ENCODE measurements at places on chromosomes 13 and 19.

GRCh38 chr19:15631817-15632216, 8.9 kb upstream of the CYP4F3 start:
- DNase-seq = no peak

GRCh38 chr19:38565691-38566105, 52.1 kb downstream of the MAP4K1 start:
- DNase-seq = no peak

DNA sequence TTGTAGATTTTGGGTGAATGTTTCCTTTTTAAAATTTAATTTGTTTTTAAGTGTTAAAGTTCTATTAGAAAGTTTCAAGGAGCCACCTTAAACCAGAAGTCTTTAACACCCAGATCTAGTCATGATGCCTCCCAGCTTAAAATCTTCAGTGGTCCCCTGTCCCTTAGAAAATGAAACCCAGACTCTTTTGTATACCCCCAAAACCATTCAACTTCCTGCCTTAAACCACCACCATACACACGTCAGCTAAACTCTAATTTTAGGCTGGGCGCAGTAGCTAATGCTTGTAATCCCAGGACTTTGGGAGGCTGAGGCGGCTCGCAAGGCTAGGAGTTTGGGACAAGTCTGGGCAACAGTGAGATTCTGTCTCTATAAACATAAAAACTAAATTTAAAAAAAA, 37.9 kb downstream of the N4BP2L1 start:
- DNase-seq = no peak

- DNase-seq = no peak
These were observed 523 bp downstream of the ELAVL1 start for GRCh38 chr19:8004723-8005513.

DNA sequence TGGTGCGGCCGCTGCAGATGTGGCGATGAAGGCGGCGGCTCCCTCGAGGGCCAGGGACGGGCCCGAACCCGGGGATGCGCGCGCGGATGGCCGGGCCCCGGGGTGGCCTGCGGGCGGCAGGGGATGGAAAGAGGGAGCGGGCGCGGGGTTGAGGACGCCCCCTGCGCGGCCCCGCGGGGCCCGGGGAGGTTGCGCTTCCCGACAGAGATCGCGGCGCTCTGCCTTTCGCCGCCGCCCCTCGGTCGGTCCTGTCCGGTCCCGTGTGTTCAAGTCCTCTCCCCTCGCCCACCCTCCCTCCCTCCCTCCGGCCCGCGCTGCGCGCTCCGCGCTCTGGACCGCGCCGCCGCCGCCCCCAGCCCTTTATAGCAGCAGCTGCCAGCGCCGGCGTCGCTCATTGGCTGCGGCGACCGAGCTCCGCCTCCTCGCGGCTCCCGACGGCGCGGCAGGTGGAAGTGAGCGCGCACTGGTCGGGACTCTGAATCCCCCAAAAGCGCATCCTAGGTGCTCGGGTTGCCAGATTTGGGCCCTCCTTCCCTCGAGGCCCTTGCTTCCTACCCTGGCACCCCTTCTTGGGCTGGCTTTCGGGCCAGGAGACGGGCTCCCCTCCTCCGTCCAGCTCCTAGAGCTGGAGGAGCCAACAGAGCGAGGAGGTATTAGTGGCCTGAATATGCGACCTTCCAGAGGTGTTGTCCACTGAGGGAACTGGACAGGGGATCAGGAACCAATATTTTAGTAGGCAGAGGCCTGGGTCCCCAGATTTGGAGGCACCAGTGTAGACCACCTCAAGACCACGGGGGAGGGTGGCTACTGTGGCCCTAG, at the start of gene ELAVL3:
ELAVL3 (minus strand) TSS at position 332 of the 819 bp plus-strand sequence. CDS start 438 bp downstream, outside the sequence.
- no peak for DNase-seq

- no peak for DNase-seq
These were observed 38.3 kb upstream of the HMGB1 start for GRCh38 chr13:30504081-30504480.

GRCh38 chr13:110811771-110812120, 98.2 kb downstream of the ING1 start:
- DNase-seq = no peak

- DNase-seq = no peak
These were observed 7.4 kb upstream of the SLITRK6 start for GRCh38 chr13:85806553-85807175.

- no peak for DNase-seq
These were observed 629.9 kb downstream of the DIAPH3 start for GRCh38 chr13:59533561-59534555.

GRCh38 chr13:78787190-78787589, 128.2 kb upstream of the OBI1 start:
- no peak for DNase-seq

DNA sequence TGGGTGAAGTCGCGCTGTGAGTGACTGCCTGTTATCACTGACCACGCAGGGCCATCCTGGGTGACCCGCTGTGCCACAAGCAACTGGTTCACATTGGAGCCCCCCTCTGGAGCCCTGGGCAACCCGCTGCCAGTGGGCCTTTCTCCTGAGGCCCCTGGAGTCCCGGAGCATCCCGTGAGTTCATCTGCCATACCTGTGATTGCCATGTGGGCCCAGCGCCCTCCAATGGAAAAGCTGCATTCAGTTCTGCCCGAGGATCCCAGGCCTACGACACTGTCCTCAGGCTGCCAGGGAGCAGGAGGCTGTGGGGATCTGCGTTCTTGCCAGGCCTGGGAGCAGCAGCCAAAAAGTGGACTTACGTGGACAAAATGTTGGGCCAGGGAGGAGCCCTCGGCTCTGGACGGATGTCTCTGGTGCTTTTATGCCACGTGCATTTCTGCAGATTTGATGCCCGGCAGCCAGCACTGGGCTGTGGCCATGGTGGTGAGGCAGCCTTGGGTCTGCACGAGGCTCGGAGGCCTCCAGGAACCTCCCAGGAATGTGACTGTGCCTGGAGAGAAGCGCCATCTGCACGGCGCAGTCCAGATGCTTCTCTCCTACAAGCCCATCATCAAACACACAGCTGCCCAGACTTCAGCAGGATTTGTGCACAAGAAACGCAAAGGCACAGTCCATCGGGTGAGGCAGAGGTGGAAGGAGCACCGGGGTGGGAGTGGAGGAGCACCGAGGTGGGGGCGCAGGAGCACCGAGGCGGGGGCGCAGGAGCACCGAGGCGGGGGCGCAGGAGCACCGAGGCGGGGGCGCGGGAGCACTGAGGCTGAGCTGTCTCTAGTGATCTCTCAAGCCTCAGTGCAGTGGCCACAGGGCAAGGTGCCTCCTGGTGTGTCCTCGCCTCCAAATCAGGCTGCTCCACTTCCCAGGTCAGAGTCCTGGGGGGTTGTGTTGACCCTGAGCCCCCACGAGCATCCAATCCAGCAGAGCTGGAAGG, 44.0 kb downstream of the C13orf46 start:
- no peak for DNase-seq

DNA sequence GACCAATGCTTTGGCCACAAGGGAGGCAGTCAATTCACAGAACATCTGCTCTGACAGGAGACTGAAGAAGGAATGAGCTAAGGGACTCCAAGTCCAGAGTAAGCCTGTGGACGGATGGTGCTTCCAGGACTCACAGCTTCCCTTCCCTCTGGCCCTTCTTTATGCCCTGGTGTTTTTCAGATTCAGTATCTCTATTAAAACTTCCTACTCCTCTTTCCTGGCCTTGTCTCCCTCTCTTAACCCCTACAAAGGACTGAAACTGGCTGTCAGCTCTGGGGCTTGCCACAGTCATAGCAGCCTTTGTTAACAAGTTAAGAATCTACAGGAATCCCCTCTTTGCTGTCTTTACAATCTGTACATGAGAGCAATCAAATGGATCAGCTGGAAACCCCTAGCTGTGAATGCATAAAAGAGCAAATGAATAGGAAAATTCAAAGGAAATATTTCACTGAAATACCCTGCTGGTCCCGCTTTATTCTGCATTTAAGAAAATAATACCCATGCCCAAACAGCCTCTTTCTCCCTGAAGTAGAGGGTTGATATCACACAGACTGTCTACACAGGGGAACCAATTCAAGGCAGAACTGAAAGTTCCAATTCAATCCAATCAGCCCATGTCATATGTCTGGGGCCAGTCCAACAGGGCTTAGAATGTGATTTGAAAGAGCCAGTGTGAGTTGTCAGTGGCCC, 192.3 kb downstream of the MZT1 start:
- no peak for DNase-seq

DNA sequence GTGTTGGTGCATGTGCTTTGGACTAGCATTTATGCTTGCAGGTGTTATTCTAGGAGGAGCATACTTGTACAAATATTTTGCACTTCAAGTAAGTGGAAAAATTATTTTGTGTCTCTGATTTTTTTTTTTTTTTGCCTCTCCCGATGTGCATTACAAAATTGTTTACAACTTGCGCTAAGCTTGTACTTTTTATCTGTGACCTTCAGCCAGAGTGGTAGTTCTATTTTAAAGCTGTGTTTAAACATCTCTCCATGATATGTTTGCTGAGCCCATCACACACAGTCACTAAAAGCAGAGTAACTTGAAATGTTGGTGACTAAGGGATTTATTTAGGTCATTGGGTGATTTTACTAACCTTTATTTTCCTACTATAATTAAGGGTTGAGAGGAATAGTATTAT, 20.8 kb downstream of the ITM2B start:
- DNase-seq = no peak

Data from activated naive CD4-positive, alpha-beta T cell (primary cell).